ENCODE measurements at places on chromosomes 16 and 17.

DNA sequence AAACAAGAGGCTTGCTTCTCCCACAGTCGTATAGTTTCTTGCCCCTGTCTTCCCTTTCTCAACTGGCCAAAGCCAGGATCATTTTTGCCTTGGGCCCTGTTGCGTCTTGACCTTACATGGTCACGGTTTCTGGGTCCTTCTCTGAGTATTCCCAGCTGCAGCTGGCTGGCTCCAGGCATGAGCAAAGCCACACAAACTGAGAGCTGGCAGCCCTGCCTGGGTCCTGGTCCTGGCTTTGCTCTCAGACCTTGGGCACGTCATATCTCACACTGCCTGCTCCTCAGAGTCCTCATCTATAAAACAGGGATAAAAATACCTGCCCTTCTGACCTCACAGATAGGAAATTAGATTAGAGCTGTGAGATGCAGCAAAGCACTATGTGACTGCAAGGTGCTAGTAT, 277.6 kb downstream of the CBLN1 start:
- no peak for DNase-seq

GRCh38 chr17:8746501-8747236, 2.0 kb upstream of the CCDC42 start:
- DNase-seq, result no peak

DNA sequence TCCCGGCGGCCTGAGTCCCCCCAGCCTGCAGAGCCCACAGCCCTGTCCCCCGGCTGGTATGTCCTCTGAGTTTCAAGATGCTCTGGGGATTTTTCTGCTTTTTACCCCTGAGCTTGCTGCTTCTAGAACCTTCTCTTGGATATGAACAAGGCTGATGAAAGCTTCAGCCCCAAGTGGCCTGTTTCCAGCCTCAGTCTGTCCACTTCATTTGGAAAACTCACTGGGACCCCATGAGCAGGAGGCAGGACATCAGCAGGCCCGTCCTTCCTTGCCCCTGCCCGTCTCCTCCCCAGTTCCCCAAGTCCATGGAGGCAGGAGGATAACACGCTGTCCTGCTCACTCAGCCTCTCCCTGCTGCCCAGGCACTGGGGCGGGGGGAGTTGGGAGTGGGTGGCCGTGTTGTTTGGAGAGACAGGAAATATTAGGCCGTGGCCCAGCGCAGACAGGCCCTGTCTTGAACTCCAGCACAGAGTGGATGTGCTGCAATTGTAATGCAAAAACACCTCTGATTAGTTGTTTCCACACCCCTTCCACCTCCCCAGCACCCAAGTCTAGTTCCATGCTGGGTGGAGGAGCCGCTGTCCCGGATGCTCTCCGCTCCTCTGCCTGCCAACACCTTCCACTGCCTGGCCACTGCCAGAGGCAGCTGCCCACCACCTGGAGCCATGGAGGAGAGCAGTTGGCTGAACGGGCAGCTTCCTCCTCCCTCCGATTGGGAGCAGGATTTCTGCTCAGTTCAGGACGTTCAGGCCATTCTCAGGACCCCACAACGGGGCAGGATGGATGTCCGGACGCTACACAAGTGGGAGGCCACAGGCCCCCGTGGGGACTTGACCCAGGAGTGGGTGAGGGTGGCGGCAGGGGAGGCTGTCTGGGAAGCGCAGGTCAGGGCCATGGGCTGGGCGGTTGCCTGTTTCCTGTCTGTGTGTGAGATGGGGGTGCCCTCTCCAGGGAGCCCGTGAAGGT, 216.9 kb upstream of the GSE1 start:
- no peak for DNase-seq

GRCh38 chr16:22421136-22421535, 46.7 kb upstream of the CDR2 start:
- no peak for DNase-seq

DNA sequence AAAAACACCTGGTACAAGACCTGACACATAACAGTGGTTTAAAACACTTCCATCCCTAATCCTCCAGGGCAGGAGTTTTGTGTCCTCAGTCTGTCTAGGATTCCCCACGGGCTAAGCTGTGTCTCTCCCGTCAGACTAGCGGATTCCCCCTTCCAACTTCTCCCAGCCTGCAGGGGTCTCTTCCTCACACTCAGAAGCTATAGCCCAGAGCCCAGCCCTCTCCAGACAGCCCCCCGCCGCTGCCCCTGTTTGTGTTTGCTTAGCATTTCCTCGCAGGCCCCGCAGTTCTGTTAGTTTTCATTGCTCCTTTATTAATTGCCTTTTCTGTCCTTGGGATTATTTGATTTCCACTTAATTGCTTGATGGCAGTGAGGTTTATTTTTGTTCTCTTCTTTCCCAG, 91.2 kb downstream of the TMEM132E start:
- DNase-seq, result no peak

DNA sequence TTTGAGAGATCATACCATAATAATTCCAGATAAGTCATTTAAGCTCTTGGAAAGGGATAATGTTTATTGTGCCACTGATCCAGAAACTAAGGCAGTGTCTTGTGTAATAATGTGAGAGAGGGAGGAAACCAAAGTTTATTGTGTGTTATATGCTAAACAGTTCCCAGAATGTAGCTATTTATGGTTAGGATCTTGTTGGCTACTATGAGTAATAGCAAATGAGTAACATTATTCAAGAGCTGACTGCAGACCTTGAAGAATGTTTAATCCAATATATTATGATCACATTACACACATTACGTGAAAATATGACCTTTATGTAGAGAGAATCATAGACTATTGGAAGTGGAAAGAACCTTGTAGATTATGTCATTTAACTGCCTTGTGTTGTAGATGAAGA, 139.5 kb downstream of the BCAS3 start:
- DNase-seq, result no peak

DNA sequence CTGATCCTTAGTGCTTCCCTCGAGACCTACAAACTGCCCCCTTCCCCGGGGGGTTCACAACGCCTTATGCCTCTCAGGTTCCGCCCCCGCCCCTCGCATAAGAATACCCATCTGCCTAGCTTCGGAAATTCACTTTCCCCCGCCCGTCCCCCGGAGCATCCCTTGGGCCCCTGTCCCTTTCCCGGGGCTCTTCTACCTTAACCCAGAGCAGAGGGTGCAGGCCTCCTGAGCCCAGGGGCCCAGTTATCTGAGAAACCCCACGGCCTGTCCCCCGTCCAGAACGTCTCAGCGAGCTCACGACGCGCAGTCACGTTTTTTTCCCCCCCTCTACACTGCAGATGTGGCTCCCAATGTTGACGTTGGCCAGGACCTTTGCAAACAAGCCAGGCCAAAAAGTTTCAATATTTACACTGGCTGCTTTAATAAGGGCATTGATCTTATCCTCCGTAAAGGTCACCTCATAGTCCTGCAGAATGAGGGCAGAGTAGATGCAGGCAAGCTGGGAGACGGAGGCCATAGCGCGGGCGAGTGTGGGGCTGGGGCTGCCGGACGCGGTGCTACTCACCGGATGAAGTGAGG, 1.4 kb upstream of the NBR1 start:
- DNase-seq, result no peak

- no peak for DNase-seq
Observed at GRCh38 chr17:78872486-78872885, 30.5 kb downstream of the CEP295NL start.

DNA sequence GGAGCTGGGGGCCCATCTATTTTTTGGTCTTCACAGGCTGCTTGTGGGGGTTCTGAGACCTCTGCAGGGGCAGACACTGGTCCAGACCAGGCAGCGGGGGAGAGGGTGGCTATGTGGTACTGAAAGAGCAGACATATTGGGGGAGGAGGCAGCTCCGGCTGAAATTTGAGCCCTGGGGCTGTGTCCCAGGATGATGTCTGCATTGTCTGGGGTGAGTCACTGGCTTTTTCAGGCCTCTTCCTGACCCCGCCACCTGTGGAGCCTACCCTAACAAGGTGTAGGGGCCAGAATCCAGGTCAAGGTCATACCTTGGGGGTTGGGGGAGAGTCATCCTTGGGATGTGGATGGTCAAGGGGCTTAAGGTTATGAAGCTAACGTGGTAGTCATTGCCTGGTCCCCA, 2.4 kb downstream of the CORO6 start:
- DNase-seq, result no peak

DNA sequence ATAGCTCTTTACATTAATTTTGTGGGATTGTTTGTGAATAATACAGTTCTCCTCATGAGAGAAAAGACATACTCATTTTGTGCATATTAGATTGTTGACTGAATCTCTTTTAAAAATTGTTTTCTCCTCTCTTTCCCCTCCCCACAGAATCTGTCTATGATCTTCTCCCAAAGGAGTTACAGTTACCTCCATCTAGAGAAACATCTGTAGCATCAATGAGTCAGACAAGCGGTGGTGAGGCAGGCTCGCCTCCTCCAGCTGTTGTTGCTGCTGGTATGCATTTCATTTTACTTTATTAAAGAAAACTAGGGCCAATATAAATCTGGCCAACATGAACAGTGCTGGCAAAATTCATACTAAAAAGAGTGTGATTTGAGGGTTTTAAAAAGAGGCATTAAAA, 60.5 kb downstream of the NFAT5 start:
- no peak for DNase-seq

GRCh38 chr17:37219876-37220606, 155.7 kb upstream of the C17orf78 start:
- no peak for DNase-seq

GRCh38 chr16:75471723-75472633, 7.5 kb upstream of the TMEM170A start:
- DNase-seq, result no peak

DNA sequence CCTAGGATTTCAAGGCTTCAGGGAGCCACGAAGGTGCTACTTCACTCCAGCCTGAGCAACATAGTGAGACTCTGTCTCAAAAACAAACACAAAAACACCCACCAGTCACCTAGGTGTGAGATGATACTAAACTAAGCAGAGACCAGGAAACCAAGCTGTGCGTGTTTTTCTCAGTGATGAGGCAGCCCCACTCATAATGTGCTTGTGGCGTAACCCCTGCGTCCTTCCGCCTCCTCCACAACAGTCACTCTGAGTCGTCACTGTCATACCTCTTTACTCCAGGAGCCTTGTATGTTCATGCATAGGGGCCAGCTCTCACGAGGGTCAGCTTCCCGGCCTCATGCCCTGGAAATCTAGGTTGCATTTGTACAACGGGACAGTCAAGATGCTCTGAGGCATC, 31.1 kb upstream of the SLC47A1 start:
- no peak for DNase-seq

- DNase-seq, result peak; percentile 48
Observed at GRCh38 chr17:45029758-45030423, 21.5 kb downstream of the DCAKD start.

DNA sequence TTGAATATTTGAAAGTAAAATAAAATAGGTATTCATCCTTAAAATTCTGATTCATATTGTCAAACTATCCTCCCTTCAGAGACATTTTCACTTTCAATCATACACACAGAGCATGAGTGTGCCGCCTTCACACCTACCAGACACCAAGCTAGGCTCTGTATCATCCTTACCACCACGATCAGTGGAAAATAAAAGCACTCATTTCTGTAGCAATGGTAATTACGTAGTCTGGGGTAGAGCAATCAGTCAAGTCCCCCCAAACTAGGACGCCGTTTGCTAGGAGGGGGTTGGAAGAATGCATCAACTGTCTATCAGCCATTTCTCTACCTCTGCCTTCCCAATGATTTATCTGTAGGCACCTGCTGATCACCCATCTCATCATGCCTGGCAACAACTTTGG, 84.6 kb upstream of the GRIN2A start:
- peak; percentile 52 for DNase-seq

DNA sequence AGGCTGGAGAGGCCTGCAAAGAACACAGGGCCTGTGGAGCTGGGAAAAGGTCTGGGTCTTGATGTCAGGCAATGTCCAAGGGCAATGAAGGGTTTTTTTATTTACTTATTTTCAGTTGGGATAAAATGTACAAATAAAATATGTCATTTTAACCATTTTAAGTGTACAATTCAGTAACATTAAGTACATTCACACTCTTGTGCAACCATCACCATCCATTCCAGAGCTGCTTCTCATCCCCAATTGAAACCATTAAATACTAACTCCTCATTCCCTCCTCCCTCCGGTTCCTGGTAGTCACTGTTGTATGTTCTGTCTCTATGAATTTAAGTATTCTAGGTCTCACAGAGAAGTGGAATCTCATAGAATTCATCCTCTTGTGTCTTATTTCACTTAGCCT, 444.7 kb downstream of the HS3ST3B1 start:
- DNase-seq, result no peak

DNA sequence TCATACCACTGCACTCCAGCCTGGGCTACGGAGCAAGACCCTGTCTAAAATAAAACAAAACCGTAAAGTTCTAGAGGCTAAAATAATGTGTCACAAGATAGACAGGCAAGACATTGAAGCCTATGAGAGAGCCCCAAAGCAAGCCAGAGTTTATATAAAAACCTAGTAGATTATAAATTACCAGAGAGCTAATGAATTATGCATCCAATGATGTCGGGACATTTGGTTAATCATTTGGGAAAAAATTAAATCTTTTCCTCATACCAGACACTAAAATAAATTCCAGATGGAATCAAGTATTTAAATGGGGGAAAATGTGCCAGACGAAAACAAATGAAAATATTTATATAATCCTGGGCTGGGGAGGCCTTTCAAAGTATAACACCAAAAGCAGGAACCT, 24.2 kb downstream of the CCDC40 start:
- no peak for DNase-seq

GRCh38 chr17:40399185-40399584, 18.5 kb downstream of the TOP2A start:
- no peak for DNase-seq

DNA sequence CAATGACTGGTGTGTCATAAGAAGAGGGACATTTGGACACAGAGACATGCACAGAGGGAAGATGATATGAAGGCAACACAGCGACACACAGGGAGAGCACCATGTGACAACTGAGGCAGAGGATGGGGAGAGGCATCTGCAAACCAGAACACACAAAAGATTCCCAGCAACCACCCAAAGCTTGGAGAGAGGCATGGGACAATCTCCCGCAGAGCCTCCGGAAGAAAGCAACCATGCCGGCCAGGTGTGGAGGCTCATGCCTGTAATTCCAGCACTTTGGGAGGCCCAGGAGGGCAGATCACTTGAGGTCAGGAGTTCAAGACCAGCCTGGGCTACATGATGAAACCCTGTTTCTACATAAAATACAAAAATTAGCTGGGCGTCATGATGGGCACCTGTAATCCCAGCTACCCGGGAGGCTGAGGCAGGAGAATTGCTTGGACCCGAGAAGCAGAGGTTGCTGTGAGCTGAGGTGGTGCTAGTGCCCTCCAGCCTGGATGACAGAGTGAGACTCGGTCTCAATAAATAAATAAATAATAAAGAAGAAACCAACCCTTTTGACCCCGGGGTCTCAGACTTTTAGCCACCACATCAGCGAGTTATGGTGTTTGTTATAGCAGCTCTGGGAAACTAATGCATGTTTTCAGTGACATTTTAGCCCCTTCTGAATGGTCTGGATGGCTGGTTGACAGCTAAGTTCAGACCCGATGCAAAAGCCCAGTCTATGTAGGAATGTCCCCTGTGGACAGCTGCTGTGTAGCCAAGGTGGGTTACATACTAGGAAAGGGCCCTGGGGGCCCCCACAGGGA, 13.8 kb upstream of the PLCG2 start:
- DNase-seq, result no peak

- DNase-seq, result no peak
Observed at GRCh38 chr17:66724581-66725341, 110.2 kb upstream of the CACNG5 start.
